Nucleus accumbens (tissue), 56 donors: ENCODE measurements at places on chromosomes 3 and 15.

- no peak for DNase-seq
Observed at GRCh38 chr3:58656631-58657030, 9.9 kb downstream of the FAM3D start.

DNA sequence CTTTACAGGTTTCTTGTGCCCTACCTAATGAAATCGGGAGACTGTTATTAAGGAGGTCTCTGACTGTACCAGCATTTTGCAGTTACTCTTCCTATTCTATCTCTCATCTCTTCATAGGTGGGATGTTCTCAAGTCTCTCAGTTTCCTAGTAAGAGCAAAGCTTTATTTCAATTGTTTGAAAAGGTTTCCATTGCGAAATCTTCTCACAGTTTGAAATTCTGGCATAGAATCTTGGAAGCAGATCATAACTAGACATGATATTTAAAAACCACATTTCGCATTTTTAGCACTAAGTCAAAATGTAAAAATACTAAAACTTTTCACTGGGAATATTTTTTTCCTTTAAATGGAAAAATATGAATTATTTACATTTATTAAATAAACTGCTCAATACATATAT, 1311.4 kb downstream of the ROBO2 start:
- DNase-seq: no peak

DNA sequence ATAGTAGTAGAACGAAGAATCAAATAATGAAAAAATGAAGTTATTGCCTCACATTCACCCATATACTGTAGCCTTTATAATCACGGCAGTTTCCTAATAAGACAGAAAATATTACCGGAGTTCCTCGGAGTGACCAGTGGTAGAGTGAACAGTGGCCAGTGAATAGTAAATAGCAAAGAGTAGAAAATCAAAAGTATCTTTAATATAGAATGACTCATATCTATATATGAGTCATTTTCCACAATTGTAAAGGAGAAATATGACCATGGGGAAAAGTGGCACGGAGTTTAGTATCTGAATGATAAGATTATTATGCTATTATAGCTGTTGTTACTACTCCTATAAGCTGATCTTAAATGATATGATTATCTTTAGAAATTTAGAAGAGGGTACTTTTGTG, 38.5 kb downstream of the ZBTB20 start:
- DNase-seq: no peak

- DNase-seq: no peak
Observed at GRCh38 chr3:67699882-67700281, 45.5 kb upstream of the SUCLG2 start.

- no peak for DNase-seq
Observed at GRCh38 chr3:165770781-165771180, 66.4 kb downstream of the BCHE start.

- peak; percentile 80 for DNase-seq
Observed at GRCh38 chr3:14124223-14124614, 451 bp downstream of the CHCHD4 start.

DNA sequence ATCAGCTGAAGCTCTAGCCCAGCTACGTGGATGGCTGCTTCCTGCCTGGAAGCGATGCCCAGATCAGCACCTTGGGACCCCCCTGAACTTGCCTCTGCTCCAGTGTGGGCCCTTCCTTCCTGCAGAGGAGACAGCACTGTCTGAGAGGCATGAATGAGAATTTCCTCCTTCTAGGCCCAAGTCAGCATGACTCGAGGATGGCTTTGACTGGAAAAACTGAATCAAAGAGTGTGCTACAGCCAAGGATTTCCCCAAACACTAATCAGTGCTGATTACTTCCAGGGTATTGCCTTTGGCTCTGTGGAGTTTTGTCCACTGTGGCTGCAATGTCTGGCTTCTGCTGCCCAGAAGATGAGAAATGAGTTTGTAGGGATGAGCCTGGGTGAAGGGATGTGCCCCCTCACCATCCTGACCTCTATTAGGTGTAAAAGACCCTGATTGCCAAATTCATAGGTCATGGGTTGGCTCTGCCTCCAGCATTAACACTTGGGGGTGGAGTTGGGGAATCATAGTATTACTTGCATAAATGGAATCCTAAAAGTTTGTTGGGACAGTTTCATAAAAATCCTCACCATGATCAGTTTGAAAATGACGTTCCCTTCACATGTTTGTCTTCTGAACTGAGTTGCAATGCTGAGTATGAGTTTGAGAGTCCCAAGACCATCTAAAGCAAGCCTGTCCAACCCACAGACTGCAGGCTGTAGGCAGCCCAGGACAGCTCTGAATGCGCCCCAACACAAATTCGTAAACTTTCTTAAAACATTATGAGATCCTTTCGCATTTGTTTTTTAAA, 36.7 kb downstream of the FLNB start:
- no peak for DNase-seq

- DNase-seq: no peak
Observed at GRCh38 chr3:175278680-175279079, 419.5 kb downstream of the NAALADL2 start.

DNA sequence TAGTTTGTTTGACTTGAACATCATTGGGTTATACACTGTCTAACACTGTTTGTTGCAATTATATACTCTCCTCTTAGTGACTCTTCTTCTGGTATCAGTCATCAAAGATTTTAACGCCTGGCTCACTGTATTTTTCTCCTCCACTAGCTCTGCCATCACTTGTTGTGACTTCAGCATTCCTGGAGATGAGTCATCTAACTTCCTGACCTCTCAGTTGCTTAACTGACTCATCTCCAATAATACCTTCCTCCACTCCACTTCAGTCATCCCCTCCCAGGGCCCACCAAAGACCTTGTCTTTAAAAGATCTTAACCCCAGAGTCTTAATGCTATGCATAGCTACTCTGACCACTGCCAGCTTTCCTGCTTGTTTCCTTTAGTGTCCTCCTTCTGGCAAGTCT, 28.6 kb upstream of the CLSTN2 start:
- no peak for DNase-seq

DNA sequence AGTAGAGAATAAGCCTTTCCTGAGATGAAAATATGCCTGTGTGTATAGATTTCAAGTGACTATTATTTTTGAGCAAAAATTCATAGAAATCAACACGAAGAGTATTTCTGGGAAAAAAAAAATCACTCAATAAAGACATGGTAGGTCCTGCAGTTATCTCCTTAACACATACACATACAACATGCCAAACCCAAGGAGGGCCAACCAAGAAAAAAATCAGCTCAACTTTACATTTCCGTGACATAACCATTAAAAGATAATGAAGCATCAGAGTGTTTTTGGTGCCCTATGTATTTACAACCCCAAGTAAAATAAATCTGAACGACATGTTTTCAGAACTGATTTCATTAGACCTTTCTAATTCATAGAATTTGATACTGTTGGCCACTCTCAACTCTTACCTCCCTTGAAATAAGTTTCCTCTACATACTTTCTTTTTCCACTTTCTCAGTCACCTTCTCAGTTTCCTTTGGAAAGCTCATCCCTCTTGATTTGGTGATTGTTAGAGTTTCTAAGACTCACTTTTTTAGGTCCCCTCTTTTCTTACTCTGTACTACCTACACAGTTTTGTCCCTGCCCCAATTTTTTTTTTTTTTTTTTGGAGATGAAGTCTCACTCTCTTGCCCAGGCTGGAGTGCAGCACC, 162.3 kb downstream of the TBL1XR1 start:
- no peak for DNase-seq

DNA sequence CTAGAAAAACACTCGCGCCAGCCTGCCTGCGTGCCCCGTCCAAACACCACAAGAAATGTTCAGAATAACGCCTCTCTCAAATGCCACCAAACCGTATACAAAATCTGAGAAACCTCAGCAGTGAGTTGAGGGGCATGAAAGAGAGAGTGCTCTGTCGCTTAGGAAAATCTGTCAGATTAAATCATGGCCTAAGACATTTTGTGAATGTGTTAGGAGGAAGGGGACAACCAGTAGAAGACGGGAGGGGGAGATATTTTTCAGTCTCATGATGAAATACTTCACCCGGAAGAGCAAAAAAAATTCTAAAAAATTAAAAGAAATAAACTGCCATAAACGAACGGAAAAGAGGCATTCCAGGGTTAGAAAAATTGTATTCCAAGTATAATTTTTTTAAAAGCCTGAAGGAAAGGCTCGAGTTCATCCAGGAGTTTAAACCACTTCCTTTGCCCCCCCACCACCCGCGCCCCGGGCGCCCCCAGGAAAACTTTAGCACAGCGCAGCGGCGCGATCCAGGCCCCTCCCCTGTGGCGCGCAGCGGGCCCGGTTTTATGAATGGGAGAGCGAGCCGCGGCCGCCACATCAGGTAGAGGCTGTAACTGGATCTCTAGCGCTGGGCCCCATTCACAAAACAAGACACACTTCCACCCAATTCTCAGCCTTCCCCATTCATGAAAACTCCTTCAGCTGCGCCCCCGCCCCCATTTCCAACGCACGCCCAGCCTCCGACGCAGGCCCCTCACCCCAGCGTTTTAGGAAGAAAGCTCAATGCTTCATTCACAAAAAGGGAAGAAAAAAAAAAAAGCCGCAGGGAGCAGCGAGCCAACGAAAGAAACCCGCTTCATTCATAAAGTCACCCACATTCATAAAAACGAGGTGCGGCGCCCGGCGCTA, 1.4 kb downstream of the ETV5 start:
- DNase-seq: peak; percentile 65

GRCh38 chr3:123439806-123440580, 8.9 kb downstream of the ADCY5 start:
- peak; percentile 43 for DNase-seq

DNA sequence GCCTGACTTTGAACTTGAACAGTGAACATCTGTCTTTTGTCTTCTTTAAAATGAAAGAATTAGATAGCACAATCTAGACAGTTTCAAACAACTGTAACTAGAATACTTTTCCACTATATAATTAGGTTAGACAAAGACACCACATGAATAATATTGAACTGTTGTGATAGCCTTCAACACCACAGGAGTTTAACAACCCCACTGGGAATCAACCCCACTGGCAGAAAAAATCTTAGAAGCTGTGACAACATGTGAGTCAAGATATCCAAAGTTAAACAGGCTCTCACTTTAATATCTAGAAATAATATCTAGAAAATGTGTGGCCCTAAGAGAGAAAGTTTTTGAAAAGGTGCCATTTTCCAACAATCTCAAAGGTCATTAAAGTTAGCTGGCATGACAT, 64.4 kb upstream of the PRICKLE2 start:
- DNase-seq: no peak

GRCh38 chr3:151462278-151462780, 1.5 kb upstream of the IGSF10 start:
- no peak for DNase-seq

GRCh38 chr3:130935761-130936492, 42.0 kb downstream of the ATP2C1 start:
- DNase-seq: no peak

GRCh38 chr15:81812456-81812855, 233.4 kb downstream of the MEX3B start:
- DNase-seq: no peak

DNA sequence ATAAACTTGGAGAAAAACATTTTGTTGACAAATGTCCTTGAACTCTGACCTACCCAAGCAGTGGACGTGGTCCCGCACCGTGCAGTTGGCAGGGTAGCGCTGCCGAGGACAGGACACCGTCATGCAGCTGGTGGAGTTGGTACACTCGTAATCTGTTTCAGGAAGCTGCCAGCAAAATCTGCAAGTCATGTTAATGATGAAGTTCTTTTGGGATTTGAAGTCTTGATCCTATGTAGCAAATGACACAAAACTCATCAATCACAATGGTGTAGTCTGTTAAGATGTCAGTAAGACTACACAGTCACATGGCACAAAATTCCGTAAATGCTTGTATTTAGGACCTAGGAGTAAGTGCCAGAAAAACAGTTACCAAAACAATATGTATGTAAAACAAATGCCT, 5.5 kb downstream of the TM2D3 start:
- no peak for DNase-seq

DNA sequence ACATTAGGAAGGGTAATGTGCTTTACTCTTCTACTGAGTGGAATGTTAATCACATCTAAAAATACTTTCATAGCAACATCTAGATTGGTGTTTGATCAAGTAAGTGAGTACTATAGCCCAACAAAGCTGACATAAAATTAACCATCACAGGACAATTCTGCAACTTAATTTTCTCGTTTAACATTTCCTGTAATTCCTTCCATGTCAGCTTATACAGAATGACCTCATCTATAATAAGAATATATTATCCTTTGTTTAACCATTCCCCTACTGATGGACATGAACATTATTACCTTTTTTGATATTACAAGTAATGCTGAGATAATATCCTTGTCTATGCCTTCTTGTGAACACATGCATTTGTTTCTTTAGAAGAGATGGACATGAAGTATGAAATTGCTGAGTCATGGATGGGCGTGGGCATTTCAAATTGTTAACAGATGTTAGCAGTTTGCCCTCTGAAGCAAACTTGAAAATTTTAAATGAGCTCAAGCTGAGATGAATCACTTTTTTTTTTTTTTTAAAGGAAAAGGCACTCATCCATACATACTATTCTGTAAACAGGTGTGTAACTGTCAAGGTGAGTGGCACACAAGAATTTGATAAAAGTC, 85.1 kb downstream of the OXNAD1 start:
- no peak for DNase-seq

DNA sequence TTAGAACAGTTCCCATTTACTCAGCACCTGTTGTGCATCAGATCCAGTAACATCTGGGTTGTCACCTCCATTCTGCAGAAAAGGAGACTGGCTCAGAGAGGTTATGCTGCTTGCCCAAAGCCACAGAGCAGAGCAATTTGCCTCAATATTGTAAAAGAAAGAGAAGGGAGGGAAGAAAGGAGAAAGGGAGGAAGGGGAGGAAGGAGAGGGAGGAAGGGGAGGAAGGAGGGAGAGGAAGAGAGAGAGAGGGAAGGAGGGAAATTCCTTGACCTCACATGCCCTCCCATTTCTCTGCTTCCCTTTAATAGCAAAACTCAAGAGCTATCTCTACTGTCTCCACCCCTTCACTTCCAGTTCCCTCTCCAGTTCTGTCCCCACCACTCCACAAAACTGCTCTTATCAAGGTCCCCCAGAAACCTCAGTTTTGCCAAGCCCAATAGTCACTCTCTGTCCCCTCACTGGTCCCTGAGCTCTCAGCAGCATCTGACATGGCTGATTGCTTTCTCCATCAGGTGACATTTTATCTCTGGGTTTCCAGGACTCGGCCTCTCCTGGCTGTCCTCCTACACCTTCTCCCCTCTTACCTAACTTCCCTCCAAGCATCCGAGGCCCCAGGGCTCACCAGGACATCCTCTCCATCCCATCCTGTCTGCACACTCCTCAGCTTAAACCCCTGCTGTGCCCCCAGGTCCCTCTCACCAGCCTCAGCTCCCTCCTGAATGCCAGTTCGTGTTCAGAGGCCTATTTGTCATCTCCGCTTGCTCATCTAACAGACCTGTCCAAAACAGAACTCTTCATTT, 104.7 kb upstream of the LINGO1 start:
- no peak for DNase-seq

- DNase-seq: no peak
Observed at GRCh38 chr3:58375254-58375653, 42.6 kb downstream of the PXK start.

- DNase-seq: no peak
Observed at GRCh38 chr3:139235192-139235591, 108.6 kb upstream of the MRPS22 start.

DNA sequence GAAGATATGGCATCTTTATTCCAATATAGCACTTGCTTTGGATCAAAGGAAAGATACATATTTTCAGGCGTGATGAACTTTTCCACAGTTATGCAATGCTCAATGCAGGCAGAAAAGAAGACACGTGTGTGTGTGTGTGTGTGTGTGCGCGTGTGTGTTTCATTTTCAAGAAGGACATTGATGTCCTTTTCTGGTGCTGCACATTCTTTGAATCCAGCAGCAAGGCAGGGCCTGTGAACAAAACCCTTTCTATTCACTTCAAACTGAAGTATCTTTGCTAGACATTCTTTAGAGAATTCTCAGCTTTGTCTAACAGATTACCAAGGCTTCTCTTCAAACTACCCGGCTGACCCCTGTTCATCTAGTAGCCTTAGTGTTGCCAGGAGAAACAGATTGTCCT, 124.6 kb downstream of the CD47 start:
- no peak for DNase-seq
